Cerebellar cortex (tissue), 1 donor: ENCODE measurements at places on chromosomes 3 and 15.

- DNase-seq, result no peak
These were observed 158.8 kb upstream of the MME start for GRCh38 chr3:154921351-154921750.

DNA sequence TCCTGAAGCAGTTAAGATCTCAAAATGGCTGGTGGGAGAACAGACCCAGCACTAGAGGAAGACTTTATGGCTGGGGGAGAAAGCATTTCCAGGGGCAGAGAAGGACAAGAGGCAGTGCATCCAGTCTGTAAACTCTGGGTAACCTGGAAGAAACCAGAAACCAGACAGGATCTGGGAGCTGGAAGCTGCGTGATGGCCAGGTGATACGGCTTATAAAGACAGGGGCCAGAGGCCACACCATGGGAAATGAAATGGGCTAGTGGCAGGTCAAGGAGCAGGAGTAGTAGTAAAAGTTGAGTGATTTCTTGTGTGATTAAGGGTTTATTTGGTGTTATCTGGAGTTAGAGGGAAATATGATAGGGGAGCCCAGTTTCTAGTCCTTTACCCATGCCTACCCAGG lies 144.7 kb upstream of the ARRDC4 start:
- peak; percentile 9 for DNase-seq

GRCh38 chr3:57068437-57069089 lies 8.1 kb downstream of the SPATA12 start:
- DNase-seq, result no peak

- DNase-seq, result no peak
These were observed at the start of gene WNT7A for GRCh38 chr3:13879946-13880810. TSS of gene WNT7A (minus strand) at chr3:13880071. CDS start at chr3:13879816, 255 bp downstream.

DNA sequence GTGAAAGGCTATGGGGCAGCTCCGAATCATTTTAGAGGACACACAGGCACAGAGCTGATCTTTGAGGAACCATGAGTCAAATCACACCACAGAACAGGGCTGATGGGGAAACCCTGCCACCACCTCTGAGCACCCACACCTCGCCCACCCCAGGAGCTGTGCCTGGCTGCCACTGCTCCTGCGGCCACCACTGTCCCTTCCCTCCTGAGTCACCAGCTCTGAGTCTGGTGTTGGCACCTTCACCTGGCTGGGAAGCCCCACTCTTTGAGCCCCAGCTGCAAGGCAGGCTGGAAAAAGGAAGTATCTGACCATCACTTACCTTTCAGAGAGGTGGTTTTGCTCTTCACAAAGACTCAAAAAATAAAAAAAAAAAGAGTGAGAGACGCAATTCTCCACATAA lies 63.6 kb upstream of the MEF2A start:
- DNase-seq, result no peak

- DNase-seq, result no peak
These were observed 781.7 kb downstream of the MECOM start for GRCh38 chr3:168881804-168882203.

GRCh38 chr15:88839146-88839545 lies 35.9 kb downstream of the ACAN start:
- DNase-seq, result no peak
